Stimulated activated CD4-positive, alpha-beta T cell treated with anti-CD3 and anti-CD28 coated beads, Interleukin-12 subunit alpha, Interleukin-12 subunit beta, amount 100 ng/mL, for 48 hours (primary cell): ENCODE measurements at places on chromosomes 1 and 21.
A peak's percentile ranks its signal among the peaks of the same experiment; 100 is the strongest.

GRCh38 chr21:14916676-14917141 is 148.1 kb downstream of the NRIP1 start:
- DNase-seq, result no peak

DNA sequence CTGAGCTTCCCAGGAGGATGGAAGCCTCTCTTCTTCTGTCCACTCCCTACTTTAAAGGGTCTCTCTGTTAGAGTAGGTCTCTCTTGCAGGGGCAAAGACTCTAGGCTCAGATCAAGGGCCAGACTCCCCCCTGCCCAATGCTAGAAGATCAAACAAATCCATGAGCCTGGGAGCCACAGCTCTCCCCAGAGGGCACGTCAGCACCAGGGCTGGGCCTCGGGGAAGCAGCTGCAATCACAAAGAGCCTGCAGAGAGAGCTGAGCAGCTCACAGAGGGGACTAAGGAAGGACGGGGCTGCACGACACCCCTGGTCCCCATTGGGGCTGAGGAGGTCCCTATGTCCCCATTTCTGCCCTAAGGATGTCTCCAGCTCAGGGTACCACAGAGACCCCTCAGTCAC is 3.9 kb downstream of the CNTN2 start:
- DNase-seq, result no peak

- no peak for DNase-seq
These were observed 316.9 kb upstream of the VAMP3 start for GRCh38 chr1:7454052-7454815.

- no peak for DNase-seq
These were observed 25.8 kb downstream of the SLC5A9 start for GRCh38 chr1:48248356-48248755.

DNA sequence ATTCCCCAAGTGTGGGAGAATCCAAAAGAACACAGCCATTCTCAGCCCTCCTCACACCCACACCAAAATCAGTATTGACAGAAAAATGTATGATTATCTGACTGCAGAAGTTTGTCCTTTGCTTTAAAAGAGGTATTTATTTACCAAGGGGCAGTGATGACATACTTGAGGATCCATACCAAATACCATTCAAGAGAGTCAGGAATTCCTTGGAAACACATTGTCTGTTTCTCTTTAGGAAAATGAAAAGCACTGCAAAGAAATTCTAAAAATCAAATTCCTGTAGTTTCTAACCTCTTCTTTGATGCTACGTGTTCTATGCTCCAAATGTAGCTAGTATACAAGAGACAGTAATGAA is 509.6 kb upstream of the CXADR start:
- DNase-seq, result no peak

GRCh38 chr1:180402001-180402400 is 100.4 kb downstream of the ACBD6 start:
- no peak for DNase-seq

DNA sequence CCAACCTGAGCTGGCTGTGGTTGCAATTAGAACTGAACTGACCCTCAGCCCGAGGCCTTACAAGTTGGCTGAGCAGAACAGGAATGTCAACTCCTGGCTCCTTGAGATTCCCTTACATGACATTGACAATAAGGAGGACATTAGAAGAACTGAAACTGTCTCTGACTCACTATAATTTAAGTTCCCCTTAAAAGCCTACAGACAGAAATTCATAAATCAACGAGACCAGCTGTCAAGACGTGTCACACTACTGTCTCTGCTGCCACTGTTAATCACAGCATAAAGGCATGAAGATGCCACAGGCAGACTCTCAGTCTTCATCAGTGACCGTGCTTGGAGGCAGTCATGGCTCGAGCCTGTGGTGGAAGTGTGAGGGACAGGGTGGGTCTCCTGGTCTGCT is 168.8 kb downstream of the GABPA start:
- DNase-seq, result no peak

- no peak for DNase-seq
These were observed 5.9 kb downstream of the C1orf226 start for GRCh38 chr1:162387226-162388082.

DNA sequence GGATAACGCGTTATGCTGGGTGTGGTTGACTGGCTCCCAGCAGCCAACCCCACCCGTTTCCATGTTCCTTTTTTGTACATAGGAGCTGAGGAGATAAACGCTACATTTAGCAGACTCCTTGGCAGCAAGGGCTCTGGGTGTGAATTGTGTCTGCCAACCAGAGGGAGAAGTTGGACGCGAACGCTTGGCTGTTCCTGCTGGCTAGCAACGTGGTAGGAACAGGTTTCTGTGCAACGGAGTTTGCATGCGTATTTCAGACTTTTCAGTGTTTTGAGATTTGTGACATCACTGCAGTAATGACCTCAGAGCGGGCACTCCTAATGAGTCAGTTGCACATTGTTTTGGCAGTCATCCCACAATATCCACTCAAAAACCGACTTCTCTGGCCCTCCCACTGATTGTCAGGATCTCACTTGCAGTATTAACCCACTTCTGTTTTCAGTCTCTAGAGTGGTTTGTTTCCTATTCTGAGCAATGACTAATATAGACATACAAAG is 98.7 kb upstream of the RGS1 start:
- DNase-seq, result no peak

DNA sequence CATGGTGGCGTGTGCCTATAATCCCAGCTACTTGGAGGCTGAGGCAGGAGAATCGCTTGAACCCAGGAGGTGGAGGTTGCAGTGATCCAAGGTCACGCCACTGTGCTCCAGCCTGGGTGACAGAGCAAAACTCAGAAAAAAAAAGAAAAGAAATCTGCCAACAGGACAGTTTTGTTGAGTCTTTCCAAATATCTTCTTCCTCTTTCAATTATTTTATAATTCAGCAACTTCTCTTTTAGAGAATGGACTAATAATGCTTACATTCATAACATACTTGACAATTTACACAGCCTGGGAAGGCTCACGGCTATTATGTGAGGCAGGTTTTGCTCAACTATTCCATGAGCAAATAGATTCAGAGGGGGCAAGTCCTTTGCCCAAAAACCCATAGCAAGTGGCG is 18.1 kb downstream of the CNR2 start:
- DNase-seq, result no peak

GRCh38 chr1:198726455-198726854 is 87.6 kb downstream of the PTPRC start:
- DNase-seq, result no peak

- no peak for DNase-seq
These were observed 18.2 kb upstream of the AJAP1 start for GRCh38 chr1:4636186-4636585.

DNA sequence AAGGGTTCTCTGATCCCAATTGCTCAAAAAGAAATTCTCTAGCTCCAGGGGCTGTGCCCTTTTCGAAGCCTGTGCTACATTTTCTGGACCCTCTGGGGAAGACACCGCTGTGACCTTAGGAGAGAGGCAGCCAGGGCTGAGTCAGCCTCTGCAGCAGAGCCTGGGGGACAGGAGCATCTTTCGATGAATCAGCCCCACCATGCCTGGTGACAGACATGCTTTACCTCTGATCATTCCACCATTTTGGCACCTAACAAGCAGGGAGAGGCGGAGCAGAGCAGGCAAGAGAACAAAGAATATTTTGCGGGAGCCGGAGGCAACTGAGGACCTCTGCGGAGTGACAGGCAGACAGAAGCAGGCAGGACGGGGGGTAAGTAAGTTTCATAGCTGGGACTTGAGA is 84.9 kb downstream of the VWA5B1 start:
- DNase-seq, result no peak

- DNase-seq, result no peak
These were observed 92.7 kb downstream of the LRRC8C start for GRCh38 chr1:89725631-89726030.

GRCh38 chr1:29673669-29674626 is 437.6 kb downstream of the PTPRU start:
- no peak for DNase-seq

GRCh38 chr1:219460896-219461815 is 151.7 kb downstream of the ZC3H11B start:
- DNase-seq, result no peak

- DNase-seq, result peak; percentile 77
These were observed 7.6 kb downstream of the EFNA3 start for GRCh38 chr1:155086128-155086741.

DNA sequence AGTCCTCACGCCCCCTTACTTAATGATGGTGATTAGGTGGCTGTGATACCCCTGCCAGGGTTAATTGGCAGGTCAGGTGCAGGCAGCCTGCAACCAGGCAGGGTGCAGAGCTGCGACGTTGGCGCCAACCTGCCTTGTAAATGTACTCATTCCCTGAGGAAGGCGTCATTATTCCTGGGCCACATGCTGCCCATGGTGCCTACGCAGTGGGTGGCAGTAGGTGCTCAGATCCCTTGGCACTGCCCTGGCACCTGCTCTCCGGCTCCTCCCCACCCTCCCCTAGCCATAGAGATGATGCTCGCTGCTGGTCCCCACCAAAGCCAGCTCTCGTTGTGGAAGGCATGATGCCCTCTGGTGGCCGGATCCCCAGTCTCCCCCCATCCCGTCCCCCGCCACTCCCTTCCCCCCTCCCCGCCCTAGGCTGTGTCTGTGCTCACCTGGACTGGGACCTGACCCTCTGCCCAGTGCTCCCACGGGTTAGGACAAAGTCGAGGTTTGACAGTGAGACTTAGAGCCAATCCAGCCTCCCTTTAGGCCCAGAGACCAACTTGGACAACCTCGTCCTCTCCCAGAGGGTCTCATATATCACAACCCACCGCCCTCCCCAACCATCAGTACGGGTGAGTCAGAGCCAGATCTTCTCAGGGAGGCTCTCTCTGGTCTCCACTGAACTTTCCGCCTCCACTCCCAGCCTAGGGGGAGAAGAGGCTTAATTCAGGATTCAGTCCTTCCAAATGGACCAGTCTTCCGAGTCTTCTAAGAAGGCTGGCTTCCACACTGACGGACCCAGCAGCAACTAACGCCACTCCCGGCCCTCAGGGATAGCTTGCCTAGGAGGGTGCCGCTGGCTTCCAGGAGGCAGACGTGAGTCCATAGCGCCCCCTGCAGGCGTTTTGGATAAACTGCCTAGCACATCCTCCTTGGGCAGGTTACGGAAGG is 5.7 kb downstream of the KRTCAP2 start:
- DNase-seq, result peak; percentile 79

DNA sequence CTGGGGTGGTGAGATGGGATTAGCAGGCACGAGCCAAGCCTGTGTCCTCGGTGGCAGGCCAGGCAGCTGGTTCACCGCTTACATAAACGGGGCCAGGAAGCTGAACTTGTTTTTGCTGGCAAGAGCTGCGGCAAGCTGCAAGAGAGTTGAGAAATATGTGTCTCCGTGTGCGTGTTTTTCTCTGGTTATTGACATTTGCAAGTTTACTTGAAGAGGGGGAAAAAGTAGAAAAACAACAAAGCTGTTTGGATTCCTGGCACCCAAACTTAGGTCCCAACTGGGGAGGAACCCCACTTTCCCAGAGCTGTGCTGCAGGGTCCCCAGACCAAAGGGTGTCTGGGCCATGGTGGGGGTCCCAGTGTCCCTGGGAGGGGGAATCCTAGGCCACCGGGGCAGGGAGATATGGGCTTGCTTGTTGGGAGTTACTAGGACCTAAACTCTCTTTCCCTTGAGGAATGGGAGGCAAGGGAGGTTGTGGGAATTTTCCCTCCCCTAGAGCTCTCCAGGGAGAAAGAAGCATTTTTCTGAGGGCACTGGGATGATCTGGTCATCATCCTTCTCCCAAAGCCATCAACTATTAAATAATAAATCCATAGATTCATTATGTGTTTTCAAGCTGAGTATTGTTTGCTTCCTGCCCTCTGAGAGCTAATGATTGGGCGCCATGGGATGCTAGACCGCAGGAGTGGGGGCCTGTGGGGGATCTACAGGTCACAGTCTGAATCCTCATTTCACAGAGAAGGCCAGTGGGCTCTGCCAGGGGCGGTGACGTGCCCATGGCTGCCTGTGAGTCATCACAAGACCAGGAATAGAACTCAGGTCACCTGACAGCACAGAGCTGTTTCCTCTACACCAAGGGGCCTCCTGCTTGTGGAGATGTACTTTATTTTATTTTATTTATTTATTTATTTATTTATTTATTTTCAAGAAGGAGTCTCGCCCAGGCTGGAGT is 14.8 kb downstream of the IL6R start:
- no peak for DNase-seq

DNA sequence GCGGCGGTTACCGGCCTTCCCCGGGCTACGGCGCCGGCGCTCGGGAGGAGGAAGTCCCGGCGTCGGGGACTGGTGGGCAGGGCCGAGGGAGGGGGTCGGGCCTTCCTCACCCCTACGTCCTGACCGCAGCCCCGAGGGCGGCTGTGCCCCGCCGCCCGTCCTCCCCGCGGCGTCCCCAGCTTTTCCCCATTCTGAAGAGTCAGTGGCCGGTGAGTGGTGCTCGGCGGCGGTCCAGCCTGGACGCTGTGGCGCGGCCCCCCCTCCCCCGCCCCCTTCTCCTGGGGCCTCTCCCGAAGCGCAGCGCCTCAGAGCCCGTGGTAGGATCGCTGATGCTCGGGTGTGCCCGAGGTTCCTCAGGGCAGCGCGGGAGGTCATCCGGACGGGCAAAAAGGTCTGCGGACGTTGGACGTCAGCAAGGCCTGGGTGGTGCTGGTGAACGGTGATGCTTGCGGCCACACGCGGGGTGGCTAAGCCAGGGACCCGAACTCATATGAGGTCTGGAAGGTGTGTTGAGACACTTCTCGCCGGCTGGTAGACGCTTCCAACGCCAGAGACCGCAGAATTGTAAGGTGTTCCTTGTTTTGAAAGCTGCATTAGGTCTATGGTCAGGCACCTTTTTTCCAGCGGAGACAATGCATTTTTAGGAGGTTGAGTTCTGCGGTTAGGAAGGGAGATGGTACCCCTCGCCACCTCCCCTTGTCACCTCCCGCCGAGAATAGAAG is 725 bp downstream of the SLC25A33 start:
- DNase-seq, result no peak

DNA sequence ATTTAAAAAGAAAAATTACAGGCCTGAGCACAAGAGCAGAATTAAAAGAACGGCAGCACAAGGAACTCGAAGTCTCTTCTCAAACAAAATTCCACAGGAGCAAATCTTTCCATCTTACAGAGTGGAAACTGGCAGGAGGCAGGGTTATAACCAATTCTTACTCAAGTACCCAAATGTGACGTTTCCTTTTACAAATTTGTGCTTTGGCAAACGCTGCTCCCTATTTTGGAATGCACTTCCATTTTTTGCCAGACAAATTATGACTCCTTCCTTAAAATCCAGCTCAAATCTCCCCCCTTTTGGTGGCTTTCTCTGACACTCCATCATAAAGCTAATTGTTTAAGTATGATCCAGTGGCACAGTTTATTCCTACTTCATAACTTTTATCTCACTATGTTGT is 7.8 kb downstream of the ERI3 start:
- DNase-seq, result no peak

GRCh38 chr21:41427556-41427955 is 1.5 kb downstream of the MX1 start:
- no peak for DNase-seq
